CD14-positive monocyte (primary cell): ENCODE measurements at places on chromosomes 2 and 18.

DNA sequence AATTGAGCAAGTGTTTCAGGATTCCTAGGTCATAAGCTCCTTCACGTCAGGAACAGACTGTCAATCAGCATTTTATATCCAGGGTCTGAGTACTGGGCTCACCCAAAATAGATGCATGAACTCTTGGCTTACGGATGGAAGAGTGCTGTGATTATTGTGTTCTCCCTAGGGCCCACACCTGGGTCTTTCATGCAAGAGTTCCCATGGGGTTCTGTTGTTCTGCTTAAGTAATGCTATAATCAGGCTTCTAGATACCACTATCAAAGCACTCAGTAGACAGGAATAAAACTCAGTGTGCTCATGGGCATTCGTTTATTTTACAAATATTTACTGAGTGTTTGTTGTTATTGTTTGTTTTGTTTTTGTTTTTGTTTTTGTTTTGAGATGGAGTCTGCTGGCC lies 46.4 kb upstream of the PMAIP1 start:
- no peak for DNase-seq

GRCh38 chr18:33123862-33124518 lies 316.5 kb downstream of the CCDC178 start:
- no peak for DNase-seq

GRCh38 chr18:48733643-48734253 lies 194.9 kb downstream of the CTIF start:
- DNase-seq, result no peak

GRCh38 chr2:1484131-1484884 lies 71.0 kb downstream of the TPO start:
- DNase-seq, result no peak

- no peak for DNase-seq
These were observed 24.0 kb downstream of the BIN1 start for GRCh38 chr2:127082974-127083373.

- no peak for DNase-seq
These were observed 378.2 kb downstream of the OSR1 start for GRCh38 chr2:18980104-18980785.

DNA sequence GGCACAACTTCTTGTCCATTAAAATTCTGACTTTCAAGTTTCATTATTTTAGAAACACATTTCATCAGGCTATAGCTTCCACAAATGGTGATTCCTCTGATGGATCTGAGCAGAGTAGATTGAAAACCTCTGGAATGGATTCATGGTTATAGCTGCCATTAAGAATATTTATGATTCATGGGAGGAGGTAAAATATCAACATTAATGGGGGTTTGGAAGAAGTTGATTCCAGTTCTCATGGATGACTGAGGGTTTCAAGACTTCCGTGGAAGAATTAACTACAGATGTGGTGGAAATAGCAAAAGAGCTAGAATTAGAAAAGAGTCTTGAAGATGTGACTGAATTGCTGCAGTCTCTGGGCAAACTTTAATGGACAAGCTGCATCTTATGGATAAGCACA lies 797.4 kb downstream of the SUCLG1 start:
- DNase-seq, result no peak

DNA sequence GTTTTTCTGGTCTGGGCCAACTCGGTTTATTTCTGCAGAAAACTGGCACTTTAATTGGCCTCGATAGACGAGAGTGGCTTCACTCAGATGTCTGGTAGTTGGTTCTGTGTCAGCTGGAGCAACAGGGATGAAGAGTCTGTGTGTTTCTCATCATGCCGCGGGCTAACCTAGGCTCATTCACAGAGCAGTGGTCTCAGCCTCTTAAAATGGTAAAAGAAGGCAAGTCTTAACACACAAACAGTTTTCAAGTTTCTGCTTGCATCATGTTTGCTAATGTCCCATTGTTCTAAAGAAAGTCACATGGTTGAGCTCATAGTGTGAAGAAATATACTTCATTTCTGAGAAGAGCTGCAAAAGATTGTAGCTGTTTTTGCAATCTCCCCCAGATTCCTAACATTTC lies 37.5 kb upstream of the ANXA4 start:
- peak; percentile 22 for DNase-seq
